ENCODE measurements at places on chromosomes 7 and 10.

- no peak for DNase-seq
Measured at GRCh38 chr7:139660317-139661042, 117.3 kb downstream of the HIPK2 start.

- no peak for DNase-seq
Measured at GRCh38 chr10:116526219-116526618, 19.5 kb upstream of the PNLIP start.

DNA sequence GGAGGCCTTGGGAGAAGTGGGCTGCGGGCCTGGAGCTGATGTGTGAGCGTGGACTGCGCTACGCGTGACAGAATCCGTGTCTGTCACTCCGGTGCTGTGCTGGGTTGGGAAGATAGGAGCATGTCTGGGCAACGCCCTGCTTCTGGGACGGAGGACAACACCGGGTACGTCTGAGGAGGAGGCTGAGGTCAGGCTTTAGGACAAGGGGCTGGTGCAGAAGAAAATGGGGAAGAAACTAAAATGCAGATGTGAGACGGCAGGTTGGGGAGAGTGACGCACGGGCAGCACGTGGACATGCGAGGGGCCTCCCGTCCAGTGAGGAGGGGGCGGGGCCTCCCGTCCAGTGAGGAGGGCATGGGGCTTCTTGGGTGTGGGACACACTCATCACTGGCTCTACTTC lies 207.4 kb downstream of the DNAJB6 start:
- no peak for DNase-seq

DNA sequence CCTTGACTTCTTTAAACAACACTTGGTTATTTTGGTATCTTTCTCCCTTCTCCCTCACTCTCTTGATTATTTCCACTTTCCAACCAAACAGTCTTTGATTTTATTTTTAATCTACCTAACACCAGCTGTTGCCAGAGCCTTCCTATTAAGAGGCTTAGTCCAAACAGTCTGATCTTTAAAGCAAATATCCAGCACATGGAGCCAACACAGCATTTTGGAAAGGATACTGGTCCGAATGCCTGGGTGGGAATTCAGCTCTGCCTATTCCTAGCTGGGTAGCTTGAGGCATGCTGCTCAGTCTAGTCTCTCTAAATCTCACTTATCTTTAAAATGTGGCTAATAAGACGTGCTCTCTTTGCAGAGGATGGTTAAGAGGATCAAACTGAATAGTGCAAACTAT lies 129.3 kb downstream of the NRCAM start:
- DNase-seq = no peak

GRCh38 chr7:11831736-11832495 lies at the start of gene THSD7A:
Gene THSD7A, minus strand, starts transcription at chr7:11832198. Its CDS starts 252 bp downstream, at chr7:11831946.
- no peak for DNase-seq

GRCh38 chr10:127234306-127234800 lies 38.0 kb upstream of the INSYN2A start:
- DNase-seq = no peak

- DNase-seq = no peak
Measured at GRCh38 chr10:114920459-114920858, 17.5 kb upstream of the TRUB1 start.

GRCh38 chr10:12615296-12616220 lies 266.2 kb downstream of the CAMK1D start:
- no peak for DNase-seq

GRCh38 chr7:14766747-14767146 lies 135.8 kb downstream of the DGKB start:
- DNase-seq = no peak

- DNase-seq = no peak
Measured at GRCh38 chr10:87671139-87671815, 11.6 kb downstream of the PAPSS2 start.

GRCh38 chr7:18494821-18495408 lies 634 bp upstream of the HDAC9 start:
- DNase-seq = no peak

- DNase-seq = no peak
Measured at GRCh38 chr10:31404640-31405039, 85.6 kb downstream of the ZEB1 start.

- no peak for DNase-seq
Measured at GRCh38 chr7:41568135-41568534, 134.8 kb downstream of the INHBA start.

DNA sequence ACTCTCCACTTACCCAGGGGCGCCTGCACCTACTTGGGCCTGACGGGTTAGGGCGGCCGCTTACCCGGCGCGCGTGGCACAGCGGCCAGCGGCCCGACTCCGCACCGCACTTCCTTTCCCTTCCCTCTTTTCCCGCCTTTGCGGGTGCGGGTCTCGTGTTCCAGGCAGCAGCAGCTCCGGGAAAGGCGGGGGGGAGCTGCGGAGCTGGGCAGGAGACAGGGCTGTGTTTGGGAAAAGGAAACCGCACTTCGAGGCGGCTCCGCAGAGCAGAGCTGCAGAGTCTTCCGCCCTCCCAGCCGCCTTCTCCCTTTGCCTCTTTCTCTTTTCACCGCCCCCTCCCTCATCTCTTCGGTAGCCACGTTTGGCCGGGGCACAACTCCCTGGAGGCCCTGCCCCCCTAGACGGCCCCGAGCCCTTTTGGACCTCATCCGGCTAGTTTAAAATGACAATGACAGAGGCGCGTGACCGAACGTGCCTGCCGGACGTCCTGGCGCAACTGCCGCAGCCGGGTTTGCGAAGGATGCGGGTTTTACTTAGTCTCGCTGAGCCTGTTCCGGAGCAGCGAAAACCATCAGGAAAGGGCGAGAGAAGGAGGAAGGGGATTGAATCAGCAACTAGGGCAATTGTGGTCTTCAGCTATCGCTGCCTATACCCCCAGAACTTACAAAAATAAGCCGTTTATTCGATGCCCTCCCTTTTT lies 7.9 kb upstream of the PAX2 start:
- DNase-seq = no peak

- DNase-seq = no peak
Measured at GRCh38 chr10:17659365-17659764, 15.4 kb downstream of the STAM start.

DNA sequence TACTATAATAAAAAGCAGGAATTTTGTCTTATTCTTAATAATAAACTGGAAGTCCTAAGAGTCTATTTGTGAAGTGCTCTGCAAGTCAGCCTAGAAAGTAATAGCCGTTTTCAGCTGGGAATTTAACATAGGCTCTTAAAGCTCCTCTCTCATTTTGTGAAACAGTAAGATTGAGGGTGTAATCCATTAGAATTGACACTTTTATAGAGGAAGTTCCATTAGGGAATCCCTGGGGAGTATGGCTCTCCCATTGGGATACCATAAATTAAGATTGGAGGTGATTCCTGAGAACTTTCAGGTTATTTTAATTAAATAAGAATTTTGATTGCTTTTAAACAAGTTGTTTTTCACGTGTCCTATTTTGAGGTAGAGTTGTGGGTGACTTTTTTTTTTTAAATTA lies 68.0 kb downstream of the EXOC4 start:
- DNase-seq = no peak

- no peak for DNase-seq
Measured at GRCh38 chr7:69790977-69791724, 192.9 kb downstream of the AUTS2 start.

DNA sequence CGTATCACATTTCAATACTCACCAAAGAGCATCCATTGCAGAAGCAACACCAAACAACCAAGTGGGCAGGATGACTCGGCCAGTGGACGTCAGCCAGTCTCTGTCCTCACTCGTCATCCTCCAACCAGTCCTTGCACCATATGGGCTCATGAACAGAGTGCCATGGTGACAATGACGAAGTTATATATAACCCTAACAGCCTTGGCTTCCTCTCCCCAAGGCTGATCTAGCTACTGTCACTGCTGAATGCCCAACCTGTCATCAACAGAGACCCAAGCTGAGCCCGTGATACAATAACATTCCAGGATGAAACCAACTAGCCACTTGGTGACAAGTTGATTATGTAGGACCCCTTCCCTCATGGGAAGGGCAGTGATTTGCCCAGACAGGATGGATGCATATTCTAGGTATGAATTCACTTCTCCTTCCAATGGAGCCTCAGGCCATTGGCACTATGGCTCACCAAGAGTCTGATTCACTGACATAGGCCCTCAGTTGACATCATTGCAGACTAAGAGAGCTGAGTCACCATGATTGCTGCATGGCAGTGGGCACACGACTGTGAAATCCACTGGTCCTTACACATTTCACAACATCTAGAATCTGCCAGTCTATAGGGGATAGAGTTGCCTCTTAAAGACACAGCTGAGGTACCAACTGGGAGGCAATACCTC lies 26.3 kb upstream of the PPIF start:
- peak; percentile 84 for DNase-seq

GRCh38 chr7:5594616-5595544 lies 171.2 kb upstream of the TNRC18 start:
- DNase-seq = no peak

- no peak for DNase-seq
Measured at GRCh38 chr10:29048506-29048905, 240.4 kb upstream of the LYZL1 start.

DNA sequence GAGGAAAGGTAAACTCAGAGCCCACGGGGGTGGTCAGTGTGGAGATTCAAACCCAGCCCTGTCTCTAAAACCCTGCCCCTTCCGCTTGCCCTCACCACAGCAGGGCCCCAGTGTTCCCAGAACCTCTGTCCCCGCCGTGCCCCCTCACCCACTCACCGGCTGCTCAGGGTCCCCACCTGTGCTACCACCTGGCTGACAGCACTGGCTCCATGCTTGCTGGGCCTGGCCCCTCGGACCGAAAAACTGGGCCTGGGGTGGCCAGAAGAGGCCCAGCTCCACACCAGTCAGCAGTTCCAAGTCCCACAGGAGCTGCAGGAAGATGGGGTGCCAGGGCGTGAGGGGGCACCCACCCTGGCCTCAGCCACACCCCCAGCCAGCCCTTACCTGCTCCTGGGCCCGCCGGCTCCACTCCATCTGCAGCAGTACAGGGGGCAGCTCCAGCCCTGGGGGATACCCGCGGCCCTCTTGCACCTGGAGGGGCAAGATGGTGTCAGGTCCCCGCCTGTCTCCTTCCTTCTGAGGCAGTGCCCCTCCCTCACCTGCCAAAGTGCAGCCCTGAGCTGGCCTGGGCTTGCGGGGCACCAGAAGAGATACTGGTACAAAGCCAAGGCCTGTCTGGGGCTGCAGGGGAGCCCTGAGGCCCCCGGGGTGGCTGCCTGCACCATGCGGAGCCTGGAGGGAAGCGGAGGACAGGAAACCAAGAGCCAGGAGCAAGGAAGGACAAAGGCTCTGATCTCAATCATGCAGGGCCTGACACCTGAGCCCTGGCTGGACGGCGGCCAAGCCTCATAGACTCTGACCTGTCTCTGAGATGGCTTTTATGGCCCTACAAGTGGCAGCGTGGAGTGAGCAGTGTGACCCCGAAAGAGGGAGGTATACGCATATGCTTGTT lies 11.7 kb downstream of the ATP6V1F start:
- DNase-seq = no peak

- no peak for DNase-seq
Measured at GRCh38 chr7:89607792-89608191, 546.5 kb upstream of the STEAP1 start.

DNA sequence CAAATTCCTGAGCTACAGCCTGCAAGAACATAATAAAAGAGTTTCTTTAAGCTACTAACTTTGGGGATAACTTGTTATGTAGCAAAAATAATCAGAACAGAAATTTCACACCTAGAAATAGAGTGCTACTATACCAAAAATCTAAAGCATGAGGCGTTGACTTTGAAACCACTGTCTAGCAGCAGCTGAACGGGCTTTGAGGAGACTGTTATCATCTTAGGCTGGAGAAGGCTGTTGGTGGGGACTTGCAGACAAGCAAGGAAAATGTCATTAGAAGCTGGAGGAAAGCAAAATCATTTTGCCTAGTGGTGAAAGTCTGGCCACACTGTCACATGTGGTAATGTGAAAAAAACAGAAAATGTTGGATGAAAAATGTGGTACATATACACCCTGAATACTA lies 48.4 kb upstream of the ST8SIA6 start:
- DNase-seq = no peak

- no peak for DNase-seq
Measured at GRCh38 chr10:127687548-127687947, 49.4 kb upstream of the FOXI2 start.

GRCh38 chr10:64306729-64307327 lies 785.6 kb downstream of the REEP3 start:
- DNase-seq = no peak

GRCh38 chr10:47423476-47423875 lies 39.4 kb upstream of the ZNF488 start:
- no peak for DNase-seq

DNA sequence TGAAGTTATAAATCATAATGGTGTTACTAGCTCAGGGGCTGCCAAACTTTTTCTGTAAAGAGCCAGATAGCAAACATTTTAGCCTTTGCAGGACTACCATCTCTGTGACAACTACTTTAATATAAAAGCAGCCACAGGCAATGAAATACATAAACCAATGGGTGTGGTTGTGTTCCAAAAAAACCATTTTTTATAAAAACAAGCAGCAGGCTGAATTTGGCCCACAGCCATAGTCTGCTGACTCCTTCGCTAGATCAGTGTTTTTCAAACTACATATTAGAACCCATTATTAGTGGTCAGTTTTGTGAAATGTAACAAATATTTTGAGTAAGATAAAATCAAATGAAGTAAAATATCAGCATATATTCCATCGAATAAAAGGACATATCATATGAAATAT lies 13.6 kb downstream of the GNG11 start:
- DNase-seq = no peak

GRCh38 chr7:11300241-11300640 lies 326.6 kb downstream of the PHF14 start:
- DNase-seq = no peak

DNA sequence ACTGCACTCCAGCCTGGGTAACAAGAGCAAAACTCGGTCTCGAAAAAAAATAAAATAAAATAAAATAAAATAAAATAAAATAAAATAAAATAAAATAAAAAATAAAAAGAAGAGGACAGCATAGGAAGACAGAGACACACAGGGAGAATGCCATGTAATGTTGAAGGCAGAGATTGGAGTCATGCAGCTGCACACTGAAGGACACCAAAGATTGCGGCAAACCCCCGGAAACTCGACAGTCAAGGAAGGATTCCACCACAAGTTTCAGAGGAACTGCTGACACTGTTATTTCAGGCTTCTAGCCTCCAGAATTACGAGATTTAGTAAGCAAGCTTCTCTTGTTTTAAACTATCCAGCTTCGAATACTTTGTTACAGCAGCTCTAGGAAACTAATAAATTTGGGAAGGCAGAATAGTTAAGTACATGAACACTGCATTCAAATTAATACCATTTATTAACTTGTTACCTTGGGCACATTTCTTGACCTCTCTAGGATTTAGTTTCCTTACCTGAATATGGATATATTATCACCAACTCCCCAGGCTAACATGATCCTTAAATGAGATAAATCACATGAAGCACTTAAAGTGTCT lies 9.5 kb downstream of the CPED1 start:
- no peak for DNase-seq

- no peak for DNase-seq
Measured at GRCh38 chr7:96328016-96328415, 6.1 kb upstream of the SLC25A13 start.

GRCh38 chr10:69885379-69886013 lies 83.8 kb downstream of the COL13A1 start:
- no peak for DNase-seq

GRCh38 chr7:329691-330281 lies 39.8 kb downstream of the FOXL3 start:
- no peak for DNase-seq

- no peak for DNase-seq
Measured at GRCh38 chr10:112805701-112806100, 144.3 kb upstream of the TCF7L2 start.

- no peak for DNase-seq
Measured at GRCh38 chr7:91852263-91852741, 28.2 kb downstream of the MTERF1 start.

Measured in skeletal muscle cell (primary cell).